ENCODE measurements at places on chromosomes 6 and 20.

- no peak for DNase-seq
Measured at GRCh38 chr20:13397300-13397724, 176.2 kb downstream of the ISM1 start.

DNA sequence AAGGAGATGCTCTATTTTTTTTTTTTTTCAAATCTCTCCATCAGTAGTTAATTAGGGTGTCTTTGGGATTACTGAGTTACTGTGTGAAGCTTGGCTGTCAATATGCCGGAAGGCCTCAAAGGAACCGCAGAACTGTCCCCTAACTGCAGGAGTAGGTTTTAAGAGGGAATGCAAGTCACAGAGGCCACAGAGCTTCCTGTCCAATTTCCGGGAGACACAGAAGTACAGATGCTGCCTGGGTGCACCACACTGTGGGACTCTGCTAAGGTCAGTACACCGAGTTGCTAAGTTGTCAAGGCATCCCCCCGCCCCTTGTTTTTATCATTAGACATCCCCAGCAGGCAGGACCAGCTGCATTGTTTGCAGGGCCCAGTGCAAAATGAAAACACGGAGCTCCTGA is 120.2 kb upstream of the RAB32 start:
- no peak for DNase-seq

- DNase-seq, result no peak
Measured at GRCh38 chr6:139943391-139943790, 568.9 kb upstream of the CITED2 start.

GRCh38 chr6:338815-339262 is 46.6 kb downstream of the DUSP22 start:
- no peak for DNase-seq

- no peak for DNase-seq
Measured at GRCh38 chr6:143864234-143864633, at the start of gene ZC2HC1B. Gene ZC2HC1B (plus strand): TSS chr6:143864474. CDS start chr6:143864540, 66 bp downstream.

DNA sequence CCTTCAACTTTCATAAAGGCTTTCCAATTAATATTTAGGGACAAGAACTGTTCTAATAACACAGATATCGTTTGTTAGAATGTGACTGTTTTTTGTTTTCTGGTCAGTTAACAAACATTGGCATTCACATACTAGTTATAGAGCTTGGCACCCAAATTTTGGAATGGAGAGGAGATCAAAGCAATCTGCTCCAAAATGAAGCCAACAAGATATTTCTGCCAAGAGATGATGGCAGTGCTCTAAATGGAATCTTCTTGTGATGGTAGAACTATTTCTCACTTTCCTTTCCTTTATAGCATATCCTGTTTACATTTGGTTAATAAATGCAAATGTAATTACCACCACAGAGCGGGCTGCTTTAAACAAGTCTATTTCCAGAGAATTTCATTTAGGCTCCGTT is 208.3 kb upstream of the RIMS1 start:
- no peak for DNase-seq

GRCh38 chr6:163671791-163672190 is 257.3 kb downstream of the QKI start:
- DNase-seq, result no peak

DNA sequence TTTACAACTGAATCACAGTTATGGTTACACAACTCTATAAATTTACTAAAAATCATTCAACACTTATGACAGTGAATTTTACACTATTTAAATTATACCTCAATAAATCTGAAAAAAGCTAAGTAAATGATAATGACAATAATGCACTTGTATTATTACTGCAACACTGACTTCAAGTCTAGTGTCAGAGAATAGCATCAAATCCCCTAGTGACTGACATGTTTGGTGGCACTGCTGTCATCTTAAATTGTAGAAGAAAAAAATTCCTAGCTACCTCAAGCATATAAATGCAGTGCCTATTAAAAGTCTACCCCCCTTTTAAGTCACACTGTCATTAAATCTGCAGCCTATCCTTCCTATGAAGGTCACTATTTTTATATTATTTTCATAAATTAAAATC is 189.4 kb upstream of the RUNX2 start:
- no peak for DNase-seq

- peak; percentile 69 for DNase-seq
Measured at GRCh38 chr20:51570739-51571459, 28.4 kb upstream of the NFATC2 start.

- DNase-seq, result no peak
Measured at GRCh38 chr6:107806691-107807090, 17.4 kb downstream of the SCML4 start.

GRCh38 chr6:144149894-144150709 is at the start of gene STX11:
Gene STX11 (plus strand): TSS chr6:144150517. CDS start chr6:144186628, 36,111 bp downstream.
- DNase-seq, result peak; percentile 55

GRCh38 chr6:69796073-69796641 is 653 bp downstream of the LMBRD1 start:
- DNase-seq, result no peak

DNA sequence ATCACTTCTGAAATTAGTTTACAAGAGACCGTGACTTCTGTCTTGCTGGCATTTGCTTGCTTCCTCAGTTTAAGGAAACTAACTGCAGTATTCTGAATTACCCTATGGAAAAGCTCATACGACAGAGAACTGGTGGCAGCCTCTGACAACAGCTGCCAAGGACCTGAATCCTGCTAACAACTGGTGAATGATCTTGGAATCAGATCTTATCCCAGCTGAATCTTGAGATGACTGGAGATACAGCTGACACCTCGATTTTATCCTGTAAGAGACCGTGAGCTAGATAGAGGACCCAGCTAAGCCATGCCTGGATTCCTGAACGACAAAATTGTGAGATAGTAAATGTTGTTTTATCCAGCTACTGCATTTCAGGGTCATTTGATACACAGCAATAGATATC is 202.3 kb downstream of the OGFRL1 start:
- no peak for DNase-seq

DNA sequence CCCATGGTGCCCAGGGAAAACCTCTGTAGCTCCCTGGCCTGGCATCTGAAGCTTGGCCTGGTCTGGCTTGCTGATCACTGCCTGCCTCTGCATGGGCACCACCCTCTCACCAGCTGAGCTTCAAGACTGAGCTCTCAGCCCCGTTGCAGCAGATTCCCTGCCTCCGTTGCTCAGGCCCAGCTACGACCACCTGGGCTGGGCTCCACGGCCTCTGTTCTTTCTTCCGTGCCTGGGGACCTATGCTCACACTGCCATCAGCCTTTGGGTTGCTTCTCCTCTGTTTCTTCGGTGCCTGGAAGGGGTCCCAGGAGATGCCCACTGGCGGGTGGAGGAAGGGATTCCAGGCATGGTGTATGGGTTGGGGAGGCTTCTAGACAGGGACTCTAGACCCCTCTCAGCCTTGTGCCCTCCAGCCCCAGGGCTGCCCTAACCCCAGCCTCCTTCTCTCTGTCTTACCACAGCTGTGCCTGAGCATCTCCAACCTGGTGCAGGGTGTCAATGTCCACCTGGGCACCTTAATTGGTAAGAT is 9.1 kb downstream of the BPIFB2 start:
- DNase-seq, result no peak

- DNase-seq, result no peak
Measured at GRCh38 chr6:78483553-78484197, 383.7 kb upstream of the IRAK1BP1 start.

GRCh38 chr20:49236301-49236700 is 17.1 kb downstream of the DDX27 start:
- no peak for DNase-seq

DNA sequence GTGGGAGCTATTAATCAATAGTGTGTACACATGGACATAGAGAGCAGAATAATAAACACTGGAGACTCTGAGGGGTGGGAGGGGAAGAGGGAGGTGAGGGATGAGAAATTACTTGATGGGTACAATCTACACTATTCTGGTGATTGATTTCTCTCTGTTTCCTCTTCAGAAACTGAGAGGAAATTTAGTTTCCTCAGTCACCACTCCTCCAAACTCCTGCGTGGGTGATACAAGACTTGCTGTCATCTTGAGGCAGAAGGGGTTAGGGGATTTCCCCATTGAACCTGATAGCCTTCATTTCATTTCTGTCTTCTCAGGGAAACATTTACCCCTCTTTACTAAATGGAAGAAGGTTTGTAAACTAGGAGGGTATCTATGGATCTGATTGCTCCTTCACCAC is 84.3 kb upstream of the ESR1 start:
- no peak for DNase-seq

DNA sequence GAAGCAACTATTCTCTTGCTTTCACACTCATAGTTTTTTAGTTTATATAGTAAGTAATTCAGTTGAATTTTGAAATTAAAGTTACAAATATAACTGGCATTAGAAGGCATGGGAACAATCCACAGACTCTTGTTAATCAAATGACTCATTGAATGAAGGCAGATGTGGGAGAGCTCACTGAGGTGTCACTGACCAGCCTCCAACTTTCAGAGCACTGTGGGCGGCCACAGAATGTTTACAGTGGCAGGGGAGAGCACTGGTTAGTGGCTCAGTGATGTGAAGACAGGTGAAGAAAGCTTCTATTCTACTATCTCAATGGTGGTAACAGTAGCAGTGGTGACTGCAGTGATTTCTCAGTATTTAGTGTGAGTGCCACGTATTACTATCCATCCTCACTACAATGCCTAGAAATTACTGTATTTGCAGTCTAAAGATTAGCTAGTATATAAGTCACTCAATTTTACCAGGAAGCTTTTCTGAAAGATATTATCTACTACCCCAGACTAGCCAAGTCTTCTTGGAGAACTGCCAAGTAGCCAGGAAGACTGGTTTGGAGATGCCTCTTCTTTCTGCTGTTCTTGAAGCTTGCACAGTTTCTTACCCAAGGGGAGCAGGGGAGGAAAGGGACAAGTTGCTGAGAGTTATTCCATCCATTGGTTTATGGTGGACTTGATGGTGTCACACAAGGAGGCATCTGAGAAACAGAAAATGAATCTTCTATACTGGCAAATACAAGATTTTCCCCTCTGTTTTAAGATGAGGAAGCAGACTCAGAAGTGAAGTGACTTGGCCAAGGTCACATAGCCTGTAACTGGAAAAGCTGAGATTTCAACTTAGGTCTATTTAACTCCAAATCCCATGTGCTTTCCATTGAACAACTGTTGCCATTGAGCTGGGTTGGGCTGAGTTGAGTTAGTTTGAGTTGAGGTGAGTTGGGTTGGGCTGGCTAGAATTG is 231.2 kb downstream of the ANKRD60 start:
- no peak for DNase-seq

GRCh38 chr20:48158014-48158413 is 372.7 kb upstream of the SULF2 start:
- no peak for DNase-seq

GRCh38 chr6:119200512-119201175 is 122.2 kb upstream of the FAM184A start:
- no peak for DNase-seq

DNA sequence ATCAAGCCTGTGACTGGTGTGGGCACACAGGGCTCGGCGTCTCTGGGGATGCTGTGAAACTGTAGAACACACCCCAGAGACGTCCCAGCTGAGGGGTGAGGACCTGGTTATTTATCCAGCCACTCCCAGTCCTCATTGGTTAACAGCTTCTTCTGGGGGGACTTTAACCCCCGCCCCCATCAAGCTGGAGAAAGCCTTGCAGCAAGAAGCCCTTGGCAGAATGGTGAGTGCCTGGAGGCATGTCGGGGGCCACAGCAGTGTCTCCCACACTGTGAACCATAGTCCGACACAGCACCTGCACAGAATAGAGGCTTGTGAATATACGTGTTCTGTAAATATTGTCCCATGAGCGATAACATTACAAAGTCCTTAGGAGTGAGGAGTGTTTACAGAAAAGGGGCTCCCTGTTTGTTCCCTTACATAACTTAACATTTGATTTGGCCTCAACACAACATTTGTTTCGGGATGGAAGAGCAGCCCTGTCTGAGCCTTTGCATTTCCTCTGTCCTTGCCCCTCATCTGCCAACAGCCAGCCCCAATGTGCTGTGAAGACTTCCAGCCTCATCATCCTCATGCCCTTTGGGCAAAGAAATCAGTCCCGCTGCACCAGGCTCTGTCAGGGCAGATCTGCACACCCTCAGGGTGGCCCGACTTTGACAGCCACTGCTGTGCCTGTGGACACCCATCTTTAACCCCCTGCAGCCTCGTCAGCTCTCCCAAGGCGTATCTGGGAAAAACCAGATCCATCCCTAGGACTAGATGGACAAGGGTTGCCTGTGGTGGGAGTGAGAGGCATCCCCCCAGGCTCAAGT is 2.2 kb upstream of the RRBP1 start:
- no peak for DNase-seq

DNA sequence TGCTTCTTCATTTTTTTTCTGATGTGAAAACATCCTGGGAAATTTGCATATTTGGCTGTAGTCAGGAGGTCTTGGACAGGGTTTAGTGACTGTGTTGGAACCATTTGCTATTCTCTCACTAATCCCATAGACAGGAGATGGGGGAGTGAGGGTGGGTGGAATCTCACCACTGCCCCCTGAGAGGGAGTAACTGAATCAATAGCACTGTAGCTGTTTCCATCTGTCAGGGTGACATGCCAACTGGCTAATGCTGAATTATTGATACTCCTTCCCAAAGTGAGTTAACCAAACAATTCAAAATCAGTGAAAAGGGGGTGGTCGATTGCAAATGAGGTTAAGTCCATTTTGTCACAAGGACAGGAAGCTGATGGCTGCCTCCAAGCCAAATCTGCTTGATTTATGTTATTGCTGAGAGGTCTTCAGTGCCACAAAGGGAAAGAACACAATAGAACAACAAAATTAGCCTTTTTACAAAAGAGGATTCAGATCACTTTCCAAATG is 55.1 kb upstream of the B3GAT2 start:
- no peak for DNase-seq

GRCh38 chr6:148535976-148536375 is 193.3 kb downstream of the SASH1 start:
- DNase-seq, result no peak

DNA sequence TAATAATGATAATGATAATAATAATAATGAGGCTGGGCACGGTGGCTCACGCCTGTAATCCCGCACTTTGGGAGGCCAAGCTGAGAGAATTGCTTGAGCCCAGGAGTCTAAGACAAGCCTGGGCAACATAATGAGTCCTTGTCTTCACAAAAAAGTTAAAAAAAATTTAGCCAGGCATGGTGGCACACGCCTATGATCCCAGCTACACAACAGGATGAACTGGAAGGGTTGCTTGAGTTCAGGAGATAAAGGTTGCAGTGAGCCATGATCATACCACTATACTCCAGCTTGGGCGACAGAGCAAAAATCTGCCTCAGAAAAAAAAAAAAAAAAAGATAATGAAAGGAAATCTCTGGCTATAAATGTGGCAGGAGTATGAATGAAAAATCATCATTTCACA is 213.4 kb downstream of the HIVEP2 start:
- DNase-seq, result no peak

DNA sequence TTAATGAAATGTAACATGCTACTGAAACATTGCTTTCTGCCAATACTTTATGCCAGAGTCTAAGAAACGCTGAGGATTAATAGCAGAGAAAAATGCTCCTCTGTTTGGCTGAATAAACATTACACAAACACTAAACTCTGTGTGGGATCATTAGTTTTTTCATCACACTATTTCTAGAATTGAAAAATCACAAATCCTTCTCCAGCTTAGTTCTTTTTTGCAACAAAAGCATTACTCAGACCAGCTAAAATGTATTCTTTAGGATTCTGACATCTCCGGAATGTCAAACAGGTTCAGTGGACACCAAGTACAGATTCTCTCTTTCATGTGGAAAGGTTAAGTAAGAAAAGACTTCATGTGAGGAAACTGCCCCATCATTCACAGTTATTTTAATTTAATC is 226.9 kb downstream of the SIM1 start:
- DNase-seq, result no peak

Data from right lung (tissue), 10 donors.